ENCODE measurements at places on chromosomes 7 and 10. TPM values are rescaled to one million over a fixed set of nuclear protein-coding genes. Genes with fewer than 3 reads are reported as not detected.

EBF3 gene
- not detected for total RNA-seq

RSPH10B2 gene
- not detected for total RNA-seq

C10orf67 gene
- 0.28 TPM for total RNA-seq

TBX20 gene
- total RNA-seq = not detected

HGF gene
- total RNA-seq = 0.49 TPM

BEND7 gene
- total RNA-seq = 3.2 TPM

PNLIPRP2 gene
- not detected for total RNA-seq

FKBP14 gene
- total RNA-seq = 11.4 TPM

MAP3K8 gene
- total RNA-seq = 2.7 TPM

FAM171A1 gene
- 11.4 TPM for total RNA-seq

GTF2I gene
- total RNA-seq = 108 TPM

TMEM60 gene
- total RNA-seq = 8.5 TPM

CHN2 gene
- not detected for total RNA-seq

AVL9 gene
- total RNA-seq = 19.3 TPM

HOXA13 gene
- total RNA-seq = not detected

NPS gene
- not detected for total RNA-seq

KIAA1549 gene
- 1.7 TPM for total RNA-seq

TMEM236 gene
- total RNA-seq = 0.07 TPM

ATP6V0A4 gene
- total RNA-seq = 0.23 TPM

BAIAP2L1 gene
- total RNA-seq = 29.0 TPM

COL28A1 gene
- total RNA-seq = under 0.01 TPM

GPER1 gene
- total RNA-seq = 0.49 TPM

HHEX gene
- total RNA-seq = 0.63 TPM

RTKN2 gene
- 0.74 TPM for total RNA-seq

PDK4 gene
- 0.85 TPM for total RNA-seq

C10orf53 gene
- total RNA-seq = not detected

CUBN gene
- 0.88 TPM for total RNA-seq

CALCR gene
- not detected for total RNA-seq

SLC16A9 gene
- 10.3 TPM for total RNA-seq

NUTM2E gene
- total RNA-seq = not detected

HYAL4 gene
- total RNA-seq = 0.21 TPM

All from airway epithelial cell (primary cell).